Stimulated activated CD4-positive, alpha-beta T cell treated with anti-CD3 and anti-CD28 coated beads, Interleukin-1b, Interleukin-23, amount 100 ng/mL, for 1 hour (primary cell): ENCODE measurements at places on chromosomes 7 and 10.

DNA sequence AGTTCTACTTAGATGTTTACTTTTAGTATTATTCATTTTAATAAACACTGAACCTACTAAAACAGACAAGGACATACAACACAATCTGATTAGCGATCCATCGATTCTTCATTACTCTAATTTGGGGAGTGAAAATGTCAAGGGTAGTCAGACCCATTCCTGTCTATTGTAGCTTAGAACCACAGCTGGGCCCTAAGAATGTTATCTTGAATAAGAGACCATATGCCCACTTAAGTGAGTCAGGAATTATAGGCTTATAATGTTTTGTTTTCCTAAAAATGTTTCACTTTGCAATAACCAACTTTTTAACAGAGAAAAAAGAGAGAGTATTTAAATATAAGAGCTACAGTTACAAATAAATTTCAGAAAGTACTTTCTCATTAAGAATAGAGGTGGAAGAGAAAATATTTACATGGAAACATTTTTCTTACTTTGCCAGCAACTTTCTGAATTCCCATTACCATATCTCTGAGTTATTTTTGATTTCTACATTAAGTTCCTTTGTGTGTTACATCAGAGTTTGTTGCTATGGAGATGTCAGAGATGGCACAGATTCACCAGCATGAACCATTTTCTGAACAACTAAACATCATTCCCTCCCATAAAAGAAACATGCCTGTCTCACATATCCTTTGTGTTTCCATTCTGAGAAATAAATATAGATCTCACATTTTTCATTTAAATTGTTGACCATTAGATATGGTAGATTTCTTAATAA lies 75.4 kb upstream of the SLC13A1 start:
- no peak for DNase-seq

DNA sequence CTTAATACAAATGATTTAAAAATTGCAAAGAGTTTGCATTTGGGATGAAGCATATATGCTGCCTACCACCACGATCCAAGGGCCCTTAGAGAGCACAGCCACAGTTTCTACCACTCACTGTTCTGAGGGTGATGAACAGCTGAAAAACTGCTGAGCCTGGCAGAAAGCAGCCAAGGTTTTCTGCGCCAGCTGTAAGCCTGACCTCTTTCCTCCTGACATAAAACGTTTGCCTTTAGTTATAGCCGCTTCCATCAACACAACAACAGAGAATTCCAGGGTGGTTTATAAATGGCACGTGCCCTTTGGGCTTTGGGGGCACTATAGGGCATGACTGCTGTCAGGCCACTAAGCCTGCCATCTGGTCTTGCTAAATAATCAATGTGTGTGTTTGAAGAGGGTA lies 222.8 kb downstream of the RELN start:
- no peak for DNase-seq

DNA sequence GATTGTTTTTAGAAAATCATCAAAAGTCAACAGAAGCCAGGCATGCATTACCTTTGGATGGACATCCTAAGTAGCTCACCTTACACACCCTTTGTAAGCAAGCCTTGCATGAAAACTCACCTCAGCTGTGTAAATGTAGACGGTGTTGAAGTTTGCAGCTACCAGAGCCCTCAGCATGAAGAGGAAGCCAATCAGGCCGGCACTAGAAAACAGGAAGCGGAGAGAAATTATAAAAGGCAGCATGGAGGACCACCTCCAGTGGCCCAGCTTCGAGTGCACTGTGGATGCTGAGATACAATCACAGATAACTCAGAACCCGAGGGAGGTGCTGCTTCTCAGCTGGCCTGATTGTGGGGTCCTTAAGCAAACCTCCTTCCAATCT lies 75.3 kb downstream of the SVOPL start:
- no peak for DNase-seq

DNA sequence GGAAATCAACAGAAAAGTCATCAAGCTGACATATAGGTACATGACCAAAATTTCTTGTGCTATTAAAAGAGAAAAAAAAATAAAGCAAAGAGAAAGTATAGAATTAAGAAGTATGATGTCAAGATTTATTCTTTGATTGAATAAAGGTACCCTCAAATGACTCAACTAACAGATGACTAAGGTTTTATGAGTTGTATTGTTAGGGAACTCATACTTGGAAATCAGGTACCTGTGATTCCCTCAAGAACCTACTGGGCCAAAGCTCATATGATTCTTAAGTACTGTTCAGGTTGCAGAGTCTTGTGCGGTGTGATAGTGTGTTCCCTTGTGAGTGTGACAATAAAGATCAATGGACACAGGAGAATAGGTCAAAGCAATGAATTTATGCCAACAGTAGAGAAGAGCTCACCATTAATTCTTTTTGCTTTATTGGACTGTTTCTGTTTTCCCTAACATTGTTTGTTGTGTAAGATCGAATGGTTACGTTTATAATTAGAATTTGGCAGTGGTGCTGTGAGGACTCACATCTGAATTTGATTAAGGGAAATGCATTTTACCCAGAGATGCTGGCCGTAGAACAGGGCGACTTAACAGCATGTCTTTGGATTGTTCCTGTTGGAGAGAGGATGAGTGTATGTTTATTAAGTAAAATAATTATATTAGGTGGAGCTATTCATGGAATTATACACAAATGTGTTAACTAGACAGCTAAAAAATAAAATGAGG lies 293.2 kb upstream of the SEMA3D start:
- no peak for DNase-seq

GRCh38 chr7:138565451-138566114 lies 105.5 kb downstream of the TRIM24 start:
- no peak for DNase-seq

GRCh38 chr10:99233689-99234037 lies 2.0 kb downstream of the HPSE2 start:
- DNase-seq, result no peak

DNA sequence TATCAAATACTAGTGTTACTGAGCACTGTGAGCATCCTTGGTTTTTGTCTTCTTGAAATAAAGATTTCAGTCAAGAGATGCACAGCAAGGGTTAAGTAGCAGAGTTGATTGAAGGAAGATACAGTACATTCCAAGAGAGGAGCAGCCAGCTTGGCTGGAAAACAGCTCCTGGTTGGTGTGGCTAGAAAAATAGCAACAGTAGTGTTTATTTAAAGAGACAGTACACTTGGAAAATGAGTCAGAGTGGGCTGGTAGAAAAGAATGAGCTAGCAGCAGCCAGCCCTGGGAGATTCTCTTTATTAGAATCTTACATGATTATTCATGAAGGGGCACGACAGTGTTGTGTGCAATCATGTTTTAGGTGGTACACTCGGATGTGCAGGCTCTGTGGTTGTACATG lies 1016.4 kb upstream of the SORCS1 start:
- DNase-seq, result no peak

- no peak for DNase-seq
Observed at GRCh38 chr10:119654540-119654939, 3.4 kb downstream of the BAG3 start.

GRCh38 chr10:104035194-104036068 lies 50.2 kb downstream of the COL17A1 start:
- DNase-seq, result no peak

DNA sequence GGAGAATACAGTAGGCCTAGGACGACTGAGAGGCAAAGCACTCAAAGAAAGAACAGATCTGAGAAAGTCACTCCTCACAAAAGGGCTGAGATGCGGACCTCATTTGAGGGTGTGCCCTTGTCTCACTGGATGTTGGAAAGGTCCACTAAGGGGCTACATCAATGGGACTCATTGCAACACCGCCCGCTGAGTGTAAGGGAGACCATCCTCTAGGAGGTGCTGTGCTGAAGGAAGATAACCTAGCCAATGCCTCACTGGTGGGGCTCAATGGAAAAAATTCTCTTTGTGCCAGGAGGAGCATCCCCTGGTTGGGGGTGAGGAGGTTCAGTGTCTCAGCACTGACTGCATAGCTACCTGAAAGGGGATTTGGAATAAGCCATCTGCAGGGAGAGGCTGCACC lies 758.7 kb upstream of the CELF2 start:
- no peak for DNase-seq

GRCh38 chr7:74143383-74143782 lies 30.8 kb upstream of the EIF4H start:
- no peak for DNase-seq

GRCh38 chr10:66353422-66353821 lies 572.4 kb upstream of the LRRTM3 start:
- no peak for DNase-seq

GRCh38 chr10:109837384-109837783 lies 85.9 kb downstream of the XPNPEP1 start:
- no peak for DNase-seq

GRCh38 chr10:103168438-103168837 lies 24.6 kb downstream of the NT5C2 start:
- no peak for DNase-seq

DNA sequence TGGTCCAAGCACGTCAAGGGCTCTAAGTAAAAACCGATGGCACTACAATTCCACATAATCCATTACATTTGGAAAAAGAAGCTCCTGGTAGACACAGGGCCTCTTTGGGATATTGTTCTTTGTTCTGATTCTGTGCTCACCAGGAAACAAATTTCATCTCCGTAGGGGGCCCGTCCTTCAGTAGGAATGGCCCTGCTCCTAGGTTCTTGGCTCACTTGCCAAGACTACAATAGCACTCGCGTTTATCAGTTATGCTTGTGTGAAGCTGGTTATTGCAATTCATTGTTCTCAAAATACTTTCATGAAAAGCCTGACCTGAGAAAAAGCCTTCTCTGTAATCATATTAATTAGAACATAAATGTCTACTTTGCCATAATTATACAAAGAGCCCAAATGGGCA lies 10.3 kb upstream of the ZC3HAV1L start:
- no peak for DNase-seq

DNA sequence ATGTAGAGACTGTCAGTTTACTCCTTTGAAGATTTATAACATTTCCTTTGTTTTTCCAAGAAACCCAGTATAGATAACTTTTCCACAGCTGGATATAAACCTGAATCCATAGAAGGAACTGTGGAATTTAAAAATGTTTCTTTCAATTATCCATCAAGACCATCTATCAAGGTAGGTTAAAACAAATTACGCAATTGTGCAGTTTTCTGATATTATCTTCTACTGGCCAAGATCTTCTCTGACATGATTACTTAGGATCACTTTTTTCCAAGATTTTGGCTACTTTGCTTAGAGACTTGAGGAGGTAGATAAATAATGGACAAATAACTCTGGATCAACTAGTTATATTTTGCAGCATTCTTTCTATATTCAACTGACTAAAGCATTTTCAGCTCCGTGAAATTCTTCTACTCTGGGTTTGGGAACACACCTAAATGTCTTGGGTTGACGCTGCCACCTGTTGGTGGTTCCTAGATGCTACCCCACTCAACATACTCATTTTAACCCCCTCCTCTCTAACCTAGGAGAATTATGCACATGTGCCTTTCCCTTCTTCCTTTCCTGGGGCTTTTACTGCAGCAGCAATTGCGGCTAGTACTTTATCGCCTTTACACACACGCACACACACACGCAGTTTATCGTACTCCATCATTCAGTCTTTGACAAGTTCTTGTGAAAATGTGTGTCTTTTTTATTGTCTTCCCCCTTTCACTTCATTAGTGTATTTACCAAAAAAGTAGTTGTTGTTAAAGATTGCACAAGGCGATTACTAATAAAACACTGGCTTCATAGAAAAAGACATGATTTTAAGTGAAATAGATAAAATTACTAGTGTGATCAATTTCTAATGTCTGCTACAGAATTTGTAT lies 32.7 kb downstream of the ABCB5 start:
- DNase-seq, result no peak

- DNase-seq, result peak; percentile 66
Observed at GRCh38 chr7:99558306-99559174, at the start of gene ZNF655. ZNF655 (plus strand) TSS chr7:99558642; CDS start chr7:99560560, 1,918 bp downstream.

DNA sequence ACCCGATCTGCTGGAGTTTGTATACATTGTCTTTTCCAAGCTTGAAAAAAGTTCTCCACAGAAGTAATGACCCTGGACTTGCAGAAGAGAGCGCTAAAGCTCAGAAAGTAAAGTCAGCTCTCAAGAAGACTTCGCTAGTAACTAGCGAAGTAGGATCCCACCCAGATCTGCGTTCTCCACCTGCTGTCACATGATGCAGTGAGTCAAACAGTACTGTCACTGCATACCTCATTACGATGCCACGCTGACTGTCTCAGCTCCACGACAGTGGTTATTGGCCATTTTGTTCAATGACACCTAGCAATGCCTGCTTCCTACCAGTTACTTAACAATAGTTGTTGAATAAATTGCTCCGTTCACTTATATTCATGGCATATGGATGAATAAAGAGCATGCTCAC lies 29.7 kb upstream of the SEC61G start:
- DNase-seq, result no peak

GRCh38 chr10:101111547-101111946 lies 19.6 kb upstream of the TLX1 start:
- DNase-seq, result no peak

DNA sequence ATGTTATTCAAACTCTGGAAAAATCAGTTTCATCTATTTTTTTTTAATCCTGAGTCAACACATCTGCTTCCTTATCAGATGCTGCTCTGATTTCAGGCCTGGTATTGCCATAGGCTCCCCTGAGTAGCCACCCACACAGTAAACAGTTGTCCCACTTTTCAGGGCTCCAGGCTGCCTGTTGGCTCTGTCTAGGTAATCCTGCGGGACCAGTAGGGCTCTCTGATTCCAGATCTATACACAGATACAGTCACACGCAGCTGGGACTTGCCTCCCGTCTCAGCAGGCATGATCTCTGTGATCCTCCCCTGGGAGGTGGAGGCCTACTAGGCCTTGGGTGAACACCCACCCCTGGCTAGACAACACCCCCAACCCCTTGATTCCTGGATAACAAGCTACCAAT lies 206.1 kb downstream of the CREB5 start:
- no peak for DNase-seq

- no peak for DNase-seq
Observed at GRCh38 chr10:20890491-20891337, 6.4 kb downstream of the NEBL start.

DNA sequence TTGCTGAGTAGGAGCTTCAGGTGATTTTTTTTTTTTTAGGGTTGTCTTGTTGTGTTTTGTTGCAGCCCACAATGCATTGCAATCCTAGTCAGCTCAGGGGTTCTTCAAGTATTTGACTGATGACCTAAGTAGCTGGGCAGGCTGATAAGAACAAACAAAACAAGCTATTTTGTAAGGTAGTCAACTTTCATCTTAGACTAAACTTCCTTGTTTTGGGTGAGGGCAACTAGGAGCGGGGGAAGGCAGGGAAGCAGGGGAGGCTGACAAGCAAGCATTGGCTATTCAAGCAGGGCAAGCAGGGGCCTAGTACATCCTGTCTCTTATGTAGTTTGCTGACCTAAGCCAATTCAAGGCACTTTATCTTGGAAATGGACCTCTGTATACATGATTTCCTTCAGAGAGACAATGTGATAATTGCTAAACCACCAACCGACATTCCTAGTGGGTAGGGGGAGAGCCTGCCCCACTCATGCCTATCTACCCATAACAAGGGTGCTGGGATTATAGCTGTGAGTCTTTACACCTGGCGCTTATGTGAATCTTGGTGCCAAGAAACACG lies 163.3 kb upstream of the PRKCQ start:
- DNase-seq, result no peak

GRCh38 chr7:49297958-49298357 lies 373.6 kb downstream of the CDC14C start:
- DNase-seq, result no peak

- DNase-seq, result no peak
Observed at GRCh38 chr7:146542101-146542500, 425.5 kb downstream of the CNTNAP2 start.
